EH (cell line): ENCODE measurements at places on chromosomes 3 and 15.

GRCh38 chr3:140568842-140569520, 108.9 kb upstream of the TRIM42 start:
- DNase-seq: no peak

GRCh38 chr3:177538750-177539730, 341.8 kb upstream of the TBL1XR1 start:
- no peak for DNase-seq

DNA sequence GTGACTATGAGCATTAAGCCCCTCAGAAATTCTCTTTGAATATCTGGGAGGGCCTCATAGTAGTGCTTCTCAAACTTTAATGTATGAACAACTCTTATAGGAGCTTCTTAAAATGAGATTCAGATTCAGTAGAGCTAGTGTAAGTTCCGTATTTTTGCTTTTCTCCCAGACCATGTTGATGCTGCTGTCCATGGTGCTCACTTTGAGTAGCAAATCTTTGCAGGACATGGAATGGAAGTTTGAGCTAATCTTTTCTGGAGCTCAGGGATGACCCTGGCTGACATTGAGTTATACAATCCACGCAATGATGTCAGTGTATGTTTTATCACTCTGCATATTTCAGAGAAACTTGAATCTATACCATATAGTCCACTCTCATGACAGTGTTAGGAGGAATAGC, 134.2 kb downstream of the OTOL1 start:
- no peak for DNase-seq

GRCh38 chr3:119809249-119810017, 27.5 kb downstream of the NR1I2 start:
- DNase-seq: no peak

DNA sequence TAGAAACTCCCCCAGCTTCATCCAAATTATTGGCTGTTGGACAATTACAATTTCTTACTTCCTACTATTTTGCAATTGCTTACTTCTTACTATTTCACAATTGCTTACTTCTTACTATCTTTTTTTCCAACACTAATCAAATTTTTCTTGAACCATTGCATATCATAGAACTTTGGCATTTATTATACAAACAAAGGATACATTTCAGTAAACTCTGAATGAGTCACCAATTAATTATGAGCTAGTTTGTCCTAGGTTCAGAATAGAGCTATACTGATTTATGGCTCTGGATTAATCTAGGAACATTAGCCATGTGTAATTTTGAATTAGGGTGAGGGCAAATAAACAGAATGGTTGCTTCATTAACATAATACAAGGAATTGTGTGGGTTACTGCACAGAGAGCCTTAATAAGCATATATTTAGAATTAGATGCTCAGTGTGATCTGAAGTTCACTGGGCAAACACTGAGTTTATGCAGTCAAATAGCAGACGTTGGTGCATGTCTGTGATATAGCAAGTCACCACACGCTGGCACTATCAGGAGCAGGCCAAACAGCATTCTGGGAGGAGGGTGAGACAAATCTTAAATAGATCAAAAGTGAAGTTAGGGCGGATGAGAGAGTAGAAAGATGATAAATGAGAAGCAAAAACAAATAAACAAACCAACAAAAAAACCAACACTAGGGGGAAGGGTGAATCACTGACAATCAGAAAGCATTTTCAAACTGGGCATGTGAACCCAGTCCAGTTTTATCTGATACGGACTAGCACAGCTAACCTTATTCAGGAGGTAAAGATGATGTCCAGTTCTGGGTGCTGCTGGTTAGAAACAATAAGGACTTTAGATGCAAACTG, 21.5 kb downstream of the GABRR3 start:
- peak; percentile 7 for DNase-seq

DNA sequence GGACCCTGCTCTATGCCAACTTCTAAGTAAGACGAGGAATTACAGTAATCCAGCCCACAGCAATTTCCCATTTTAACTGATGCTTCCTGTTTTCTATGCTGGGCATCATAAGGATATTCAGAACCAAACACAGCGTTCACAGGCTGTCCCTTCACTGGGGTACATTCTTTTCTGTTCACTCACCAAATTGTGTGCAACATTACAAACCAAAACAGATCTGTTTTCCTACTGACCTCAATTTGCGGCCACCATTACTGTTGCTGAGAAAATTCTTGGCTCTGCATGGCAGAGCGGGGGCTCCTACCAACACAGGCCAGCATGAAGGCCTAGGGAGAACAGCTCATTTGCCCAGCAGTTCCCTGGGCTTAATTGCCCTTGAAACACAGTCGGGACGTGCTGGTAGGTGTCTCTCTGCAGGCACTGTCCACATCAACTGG, 76.5 kb downstream of the MYO1E start:
- DNase-seq: peak; percentile 98

DNA sequence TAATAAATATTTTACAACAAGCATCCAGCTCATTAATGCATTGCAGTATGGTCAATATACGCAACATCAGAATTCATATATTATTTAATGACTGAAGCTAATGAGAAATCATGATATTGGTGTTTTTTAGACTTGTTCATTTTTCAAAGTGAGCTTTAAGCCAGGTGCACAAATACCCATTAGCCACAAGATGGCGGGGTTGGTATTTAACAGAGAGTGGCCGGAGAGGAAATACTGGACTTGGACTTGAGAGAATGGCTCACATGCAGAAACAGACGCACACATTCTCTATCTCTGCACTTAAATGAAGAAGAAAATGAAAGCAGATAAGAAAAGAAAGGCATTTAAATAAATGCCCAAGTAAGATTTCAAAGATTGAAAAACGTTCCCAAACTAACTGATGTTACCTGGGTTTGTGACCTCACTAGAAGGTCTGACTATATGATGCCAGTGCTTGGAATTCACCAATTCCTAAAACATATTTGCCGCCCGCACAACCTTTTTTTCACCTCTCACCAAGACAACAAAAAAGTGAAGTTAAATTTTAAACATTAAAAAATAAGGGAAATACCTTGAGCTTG, 21.2 kb upstream of the CRBN start:
- peak; percentile 60 for DNase-seq
